ENCODE measurements at places on chromosomes 5 and 9.

GRCh38 chr5:138983984-138984383, 108.8 kb upstream of the LRRTM2 start:
- DNase-seq = no peak

DNA sequence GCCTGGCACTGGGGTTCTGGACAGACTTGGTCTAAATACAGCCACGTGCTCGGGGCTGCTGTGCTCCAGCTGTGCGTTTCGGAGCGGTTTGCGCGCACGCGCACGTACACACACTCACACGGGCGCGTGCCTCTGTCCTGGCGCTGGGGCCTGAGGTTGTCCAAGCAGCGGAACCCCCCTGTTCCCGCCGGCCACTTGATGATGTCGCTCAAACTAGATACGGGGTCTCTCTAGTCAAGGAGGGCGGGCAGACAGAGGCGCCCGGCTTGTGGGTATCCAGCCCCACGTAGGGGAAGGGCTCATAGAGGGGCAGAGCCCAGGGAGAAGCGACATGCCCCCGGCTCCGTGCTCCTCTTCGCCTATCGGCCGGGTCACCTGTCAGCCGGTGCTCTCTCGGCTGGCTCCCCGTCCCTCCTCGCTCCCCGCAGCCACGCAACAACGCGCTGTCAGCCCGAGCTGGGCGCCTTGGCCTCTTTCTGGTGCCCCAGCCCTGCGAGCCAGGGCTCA, 8.9 kb downstream of the NR2F1-AS1 start:
- DNase-seq = no peak

GRCh38 chr5:158570502-158570901, 529.2 kb downstream of the EBF1 start:
- no peak for DNase-seq

GRCh38 chr9:34571481-34571810, 18.1 kb downstream of the CNTFR start:
- no peak for DNase-seq

DNA sequence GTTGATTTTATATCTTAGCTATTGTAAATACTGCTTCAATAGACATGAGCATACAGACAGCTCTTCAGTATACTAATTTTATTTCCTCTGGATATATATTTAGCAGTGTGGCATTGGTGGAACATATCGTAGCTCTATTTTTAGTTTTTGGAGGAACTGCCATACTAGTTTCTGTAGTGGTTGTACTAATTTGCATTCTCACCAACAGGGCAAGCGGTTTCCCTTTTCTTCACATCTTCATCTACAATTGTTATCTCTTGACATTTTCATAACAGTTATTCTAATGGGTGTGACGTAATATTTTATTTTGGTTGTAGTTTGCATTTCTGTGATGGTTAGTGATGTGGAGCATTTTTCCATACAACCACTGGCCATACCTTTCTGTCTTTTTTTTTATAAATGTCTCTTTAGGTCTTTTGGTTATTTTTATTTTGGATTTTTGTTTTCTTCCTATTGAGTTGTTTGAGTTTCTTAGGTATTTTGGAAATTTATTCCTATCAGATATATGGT, 32.5 kb downstream of the TAF11L14 start:
- no peak for DNase-seq

- DNase-seq = no peak
Observed at GRCh38 chr9:89409466-89409865, 88.4 kb downstream of the SEMA4D start.

- no peak for DNase-seq
Observed at GRCh38 chr9:116549786-116550660, 137.1 kb upstream of the TRIM32 start.

GRCh38 chr5:172399336-172399735, 55.0 kb downstream of the SH3PXD2B start:
- DNase-seq = no peak

DNA sequence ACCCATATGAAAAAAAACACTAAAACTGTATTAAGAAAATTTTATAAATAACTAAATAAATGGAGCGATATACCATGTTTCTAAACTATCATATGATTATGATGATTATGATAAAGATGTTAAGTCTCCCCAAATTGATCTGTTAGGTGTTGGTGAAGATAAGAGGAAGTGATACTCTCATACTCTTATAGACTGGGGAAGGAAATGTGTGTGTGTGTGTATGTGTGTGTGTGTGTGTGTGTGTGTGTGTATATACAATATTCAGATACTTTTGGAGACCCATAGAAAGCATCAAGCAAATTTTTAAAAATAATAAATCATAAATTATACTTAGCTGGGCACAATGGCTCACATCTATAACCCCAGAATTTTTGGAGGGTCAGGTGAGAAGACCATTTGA, 62.9 kb downstream of the TMEM232 start:
- no peak for DNase-seq

- DNase-seq = no peak
Observed at GRCh38 chr5:143434261-143435209, 31.0 kb upstream of the NR3C1 start.

DNA sequence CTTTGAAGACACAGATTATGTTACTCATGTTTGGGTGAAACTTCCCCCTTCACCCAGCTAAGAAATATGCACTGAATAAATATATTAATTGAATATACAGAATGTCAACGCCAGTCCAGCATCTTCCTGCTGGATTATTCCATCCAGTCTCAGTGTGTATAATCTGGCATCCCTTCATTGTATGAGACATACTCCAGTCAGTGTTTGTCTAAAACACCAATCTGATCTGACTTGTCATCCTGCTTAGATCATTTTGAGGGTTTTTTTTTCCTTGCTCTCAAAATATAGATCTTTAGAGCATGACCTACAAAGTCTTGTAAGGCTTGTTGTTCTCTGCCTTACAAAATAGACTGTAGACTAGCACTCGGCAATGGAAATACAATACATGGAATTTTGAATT, 195.1 kb downstream of the SMARCA2 start:
- DNase-seq = no peak

- no peak for DNase-seq
Observed at GRCh38 chr5:44885903-44886302, 77.2 kb downstream of the MRPS30 start.

GRCh38 chr9:91736311-91736710, 213.7 kb downstream of the ROR2 start:
- DNase-seq = no peak

DNA sequence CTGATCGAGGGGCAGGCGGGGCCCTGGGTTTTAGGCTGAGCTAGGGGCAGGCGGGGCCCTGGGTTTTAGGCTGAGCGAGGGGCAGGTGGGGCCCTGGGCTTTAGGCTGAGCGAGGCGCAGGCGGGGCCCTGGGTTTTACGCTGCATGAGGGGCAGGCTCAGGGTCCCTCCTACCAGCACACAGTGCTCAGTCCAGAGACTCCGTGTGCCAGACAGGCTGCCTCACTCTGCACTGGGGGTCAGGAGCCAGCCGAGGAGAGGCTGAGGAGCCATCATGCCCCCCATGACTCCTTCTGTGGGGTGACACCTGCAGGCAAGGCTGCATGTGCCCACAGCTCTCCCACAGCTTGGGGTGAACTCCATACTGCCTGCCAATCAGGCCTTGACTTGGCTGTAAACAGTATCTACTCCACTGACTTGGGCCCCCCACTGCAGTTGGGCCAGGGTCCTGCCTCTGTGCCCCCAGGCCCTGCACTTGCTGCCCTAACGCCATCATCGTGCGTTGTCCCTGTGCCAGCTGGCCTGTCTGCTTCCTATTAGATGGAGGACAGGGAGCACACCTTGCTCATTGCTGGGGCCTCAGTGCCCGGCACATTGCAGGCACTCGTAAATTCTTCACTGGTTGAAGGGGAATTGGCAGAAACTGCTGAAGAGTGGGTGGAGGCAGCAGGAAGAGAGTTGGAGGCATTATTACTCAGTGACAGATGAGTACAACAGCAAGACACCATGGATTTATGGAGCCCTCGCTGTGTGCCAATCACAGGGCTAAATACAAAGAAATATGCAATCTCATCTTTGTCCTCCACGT, 78.6 kb downstream of the AMBP start:
- no peak for DNase-seq

- DNase-seq = peak; percentile 56
Observed at GRCh38 chr5:57174128-57174889, 450 bp downstream of the GPBP1 start.

GRCh38 chr9:73022353-73022752, 69.5 kb upstream of the ALDH1A1 start:
- no peak for DNase-seq

DNA sequence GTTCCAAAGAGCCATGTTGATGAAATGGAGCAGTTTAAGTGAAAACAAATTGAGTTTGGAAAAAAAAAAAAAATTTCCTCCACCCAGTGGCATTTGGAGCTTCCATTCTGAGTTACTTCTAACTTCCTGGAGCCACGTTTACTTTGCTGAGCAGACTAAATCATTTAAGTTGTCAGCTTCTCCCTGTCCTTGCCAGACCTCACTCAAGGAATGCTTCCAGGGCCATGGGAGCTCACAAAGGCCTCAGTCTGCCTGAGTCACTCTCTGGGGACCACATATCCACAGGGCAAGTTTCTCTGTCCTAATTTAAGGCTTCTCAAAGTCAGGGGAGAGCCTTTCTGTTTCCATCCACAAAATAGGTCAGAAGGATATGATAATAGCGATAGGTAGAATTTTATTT, 210.3 kb upstream of the TNC start:
- DNase-seq = no peak
